ENCODE measurements at places on chromosomes 11 and 22. TPM values are rescaled to one million over a fixed set of nuclear protein-coding genes. Genes with fewer than 3 reads are reported as not detected.

DNA sequence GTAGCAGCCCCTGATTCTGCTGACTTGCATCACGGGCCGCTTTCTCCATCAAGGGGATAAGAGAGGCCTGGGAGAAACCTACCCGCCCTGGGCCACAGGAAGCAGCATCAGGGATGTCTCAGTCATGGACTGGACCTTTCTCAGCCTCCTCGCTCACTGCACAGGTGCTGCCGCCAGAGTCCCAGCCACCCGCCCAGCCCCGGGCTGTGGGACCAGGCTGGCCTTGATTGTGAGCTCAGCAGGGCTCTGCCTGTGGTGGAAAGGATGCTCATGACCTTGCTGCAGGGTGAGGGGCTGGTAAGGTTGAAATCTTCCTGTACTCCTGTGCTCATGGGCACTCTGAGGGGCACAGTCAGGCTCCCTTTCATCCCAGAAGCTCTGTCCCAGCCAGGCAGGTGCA lies 26.0 kb upstream of the GGTLC2 start:
- no peak for DNase-seq
- H3K36me3 ChIP-seq: no peaks in the 10 kb centered on the region

DNA sequence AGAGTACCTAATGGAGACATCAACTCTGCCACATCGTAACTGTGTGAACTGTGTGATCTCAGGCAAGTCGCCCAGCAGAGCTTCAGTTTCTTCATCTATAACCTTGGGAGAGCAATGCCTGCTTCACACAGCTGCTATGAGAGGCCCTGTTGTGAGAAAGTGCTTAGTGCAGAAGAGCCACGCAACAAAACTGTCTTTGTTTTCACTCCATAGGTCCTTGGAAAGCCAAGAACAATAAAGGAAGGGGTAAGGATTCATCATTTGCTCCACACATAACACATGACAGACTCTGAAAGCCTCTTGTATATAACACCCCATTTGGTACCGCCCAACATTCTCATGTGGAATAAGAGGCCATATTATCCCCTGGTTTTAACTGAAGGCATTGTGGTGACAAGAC lies 231.9 kb upstream of the ISX start:
- H3K27me3 ChIP-seq: no peaks in the 10 kb centered on the region
- DNase-seq: peak; percentile 4
- no peak overlapping the region for H3K27ac ChIP-seq
- H3K36me3 ChIP-seq: no peaks in the 10 kb centered on the region
- peaks cover 12% of the 10 kb centered on the region for H3K4me1 ChIP-seq

DNA sequence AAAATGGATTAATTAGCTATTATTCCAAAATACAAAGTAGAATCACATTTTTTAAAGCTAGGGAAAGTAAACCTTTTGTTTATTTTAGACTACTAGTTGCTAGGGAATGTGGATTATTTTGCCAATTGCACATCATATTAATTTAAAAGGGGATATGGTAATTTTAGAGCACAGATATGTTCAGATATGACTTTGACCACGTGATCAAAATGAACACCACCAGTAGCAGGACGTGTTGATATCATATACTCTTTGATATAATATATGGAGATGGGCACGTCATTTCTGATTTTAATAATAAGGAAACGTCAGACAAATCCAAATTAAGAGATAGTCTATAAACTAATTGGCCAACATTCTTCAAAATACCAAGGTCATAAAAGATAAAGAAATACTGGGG lies 1188.3 kb upstream of the CNTN5 start:
- H3K36me3 ChIP-seq: no peaks in the 10 kb centered on the region
- H3K27me3 ChIP-seq: no peaks in the 10 kb centered on the region
- H3K4me1 ChIP-seq: no peaks in the 10 kb centered on the region
- H3K27ac ChIP-seq: no peak overlapping the region
- no peak overlapping the region for H3K4me3 ChIP-seq

The CNGA4 gene
- total RNA-seq: not detected

The SPI1 gene
- not detected for total RNA-seq

- H3K4me1 ChIP-seq: no peaks in the 10 kb centered on the region
- no peak for DNase-seq
Measured at GRCh38 chr11:110859240-110859840, 147.1 kb upstream of the ARHGAP20 start.

GRCh38 chr11:61586792-61587430 lies 6.0 kb upstream of the SYT7 start:
- no peaks in the 10 kb centered on the region for H3K36me3 ChIP-seq

The HBE1 gene
- total RNA-seq: not detected

- no peak overlapping the region for H3K27ac ChIP-seq
- H3K4me1 ChIP-seq: peaks cover 2% of the 10 kb centered on the region
- no peaks in the 10 kb centered on the region for H3K36me3 ChIP-seq
- no peak for DNase-seq
- H3K27me3 ChIP-seq: no peaks in the 10 kb centered on the region
Measured at GRCh38 chr22:23278883-23279675, 98.8 kb downstream of the BCR start.

DNA sequence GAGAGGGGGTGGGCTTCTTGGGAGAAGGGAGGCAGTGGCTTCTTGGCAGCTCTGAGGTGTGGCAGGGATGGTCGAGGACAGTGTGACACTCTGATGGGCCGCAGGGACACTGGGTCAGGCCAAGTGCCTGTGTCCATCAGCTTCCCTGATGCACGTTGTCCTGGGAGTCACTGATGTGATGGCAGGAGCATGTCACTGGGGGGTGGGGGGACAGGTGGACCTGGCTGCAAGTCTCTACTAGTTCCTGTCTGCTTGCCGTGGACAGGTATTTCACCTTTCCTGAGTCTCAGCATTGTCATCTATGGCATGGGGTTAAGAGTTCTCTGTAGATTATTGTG lies 592.9 kb downstream of the TBC1D22A start:
- no peak overlapping the region for H3K27ac ChIP-seq
- DNase-seq: no peak
- H3K4me1 ChIP-seq: no peaks in the 10 kb centered on the region
- H3K27me3 ChIP-seq: no peaks in the 10 kb centered on the region
- no peaks in the 10 kb centered on the region for H3K36me3 ChIP-seq

DNA sequence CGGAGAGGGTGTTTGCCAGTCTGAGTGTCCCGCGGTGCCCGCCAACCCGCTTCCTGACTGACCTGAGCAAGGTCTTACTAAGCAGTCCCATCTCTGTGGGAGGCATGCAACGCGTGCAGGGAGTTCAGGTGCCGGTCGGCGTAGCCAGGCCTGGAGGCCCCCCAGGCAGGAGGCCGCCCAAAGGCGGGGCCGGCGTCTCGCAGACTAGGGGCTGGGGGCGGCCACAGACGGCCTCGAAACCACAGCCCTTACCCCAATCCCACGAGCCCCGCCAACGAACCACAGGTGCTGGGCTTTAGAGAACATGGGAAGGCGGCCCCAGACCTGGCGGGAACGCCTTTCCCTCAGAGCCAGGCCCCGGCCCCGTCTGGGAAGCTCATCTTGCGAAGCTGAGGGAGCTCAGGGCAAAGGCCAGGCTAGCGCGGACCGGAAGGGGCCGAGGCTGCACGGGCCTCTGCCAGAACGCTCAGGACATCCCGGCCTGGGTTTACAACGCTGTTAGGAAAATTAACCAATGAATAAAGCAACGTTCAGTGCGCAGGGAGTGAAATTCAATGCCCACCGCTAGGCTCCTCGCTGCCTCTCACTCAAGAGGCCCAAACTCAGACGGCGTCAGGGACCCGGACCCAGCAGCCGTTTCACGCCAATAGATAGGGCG lies 2.1 kb upstream of the MTFP1 start:
- no peak for DNase-seq
- H3K4me3 ChIP-seq: peak overlapping the region; percentile 55
- H3K36me3 ChIP-seq: no peaks in the 10 kb centered on the region

DNA sequence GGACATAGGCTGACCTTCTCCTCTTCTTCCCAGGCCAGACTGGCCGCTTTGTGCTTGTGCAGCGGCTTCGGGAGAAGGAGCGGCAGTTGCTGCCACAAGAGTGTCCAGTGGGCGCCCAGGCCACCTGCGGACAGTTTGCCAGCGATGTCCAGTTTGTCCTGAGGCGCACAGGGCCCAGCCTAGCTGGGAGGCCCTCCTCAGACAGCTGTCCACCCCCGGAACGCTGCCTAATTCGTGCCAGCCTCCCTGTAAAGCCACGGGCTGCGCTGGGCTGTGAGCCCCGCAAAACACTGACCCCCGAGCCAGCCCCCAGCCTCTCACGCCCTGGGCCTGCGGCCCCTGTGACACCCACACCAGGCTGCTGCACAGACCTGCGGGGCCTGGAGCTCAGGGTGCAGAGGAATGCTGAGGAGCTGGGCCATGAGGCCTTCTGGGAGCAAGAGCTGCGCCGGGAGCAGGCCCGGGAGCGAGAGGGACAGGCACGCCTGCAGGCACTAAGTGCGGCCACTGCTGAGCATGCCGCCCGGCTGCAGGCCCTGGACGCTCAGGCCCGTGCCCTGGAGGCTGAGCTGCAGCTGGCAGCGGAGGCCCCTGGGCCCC lies 1.4 kb downstream of the RASSF7 start:
- H3K27ac ChIP-seq: no peak overlapping the region
- no peaks in the 10 kb centered on the region for H3K36me3 ChIP-seq
- peaks cover 23% of the 10 kb centered on the region for H3K27me3 ChIP-seq
- peaks cover 16% of the 10 kb centered on the region for H3K4me1 ChIP-seq
- DNase-seq: no peak

DNA sequence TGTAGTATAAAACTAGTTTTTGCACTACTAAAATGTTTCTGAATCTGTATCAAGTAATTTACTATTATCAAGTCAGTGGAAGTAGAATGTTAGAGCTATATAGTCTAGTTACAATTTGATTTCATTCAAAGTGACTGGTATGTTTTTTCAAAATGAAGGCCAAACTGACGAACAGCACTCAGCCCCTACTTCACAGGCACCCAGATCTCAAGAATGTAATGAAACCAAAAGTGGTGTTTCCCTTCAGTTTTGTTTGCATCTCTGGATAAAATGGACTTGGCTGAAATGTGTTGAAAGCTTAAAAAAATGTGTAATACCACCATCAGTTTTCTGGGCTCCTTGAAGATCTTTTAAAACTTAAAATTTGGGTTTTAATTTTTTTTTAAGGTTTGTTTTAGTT lies 46.4 kb downstream of the QSER1 start:
- H3K27me3 ChIP-seq: no peaks in the 10 kb centered on the region
- no peak overlapping the region for H3K27ac ChIP-seq
- H3K4me1 ChIP-seq: no peaks in the 10 kb centered on the region

The SYT9 gene
- 5.2 TPM for total RNA-seq

The GRM5 gene
- total RNA-seq: not detected

The TRIM49 gene
- total RNA-seq: not detected

GRCh38 chr11:33016654-33017053 lies 976 bp downstream of the DEPDC7 start:
- no peaks in the 10 kb centered on the region for H3K36me3 ChIP-seq
- H3K27ac ChIP-seq: no peak overlapping the region
- H3K4me3 ChIP-seq: peak overlapping the region; percentile 50
- no peak for DNase-seq
- H3K27me3 ChIP-seq: peaks cover 49% of the 10 kb centered on the region

The LINC01488 gene
- total RNA-seq: 0.09 TPM

The FHIP1B gene
- total RNA-seq: 12.0 TPM

The P2RX6 gene
- 0.36 TPM for total RNA-seq

- peaks cover 18% of the 10 kb centered on the region for H3K4me1 ChIP-seq
- H3K36me3 ChIP-seq: no peaks in the 10 kb centered on the region
- DNase-seq: no peak
- no peak overlapping the region for H3K27ac ChIP-seq
- no peaks in the 10 kb centered on the region for H3K27me3 ChIP-seq
Measured at GRCh38 chr11:102552020-102552419, 21.5 kb upstream of the MMP7 start.

DNA sequence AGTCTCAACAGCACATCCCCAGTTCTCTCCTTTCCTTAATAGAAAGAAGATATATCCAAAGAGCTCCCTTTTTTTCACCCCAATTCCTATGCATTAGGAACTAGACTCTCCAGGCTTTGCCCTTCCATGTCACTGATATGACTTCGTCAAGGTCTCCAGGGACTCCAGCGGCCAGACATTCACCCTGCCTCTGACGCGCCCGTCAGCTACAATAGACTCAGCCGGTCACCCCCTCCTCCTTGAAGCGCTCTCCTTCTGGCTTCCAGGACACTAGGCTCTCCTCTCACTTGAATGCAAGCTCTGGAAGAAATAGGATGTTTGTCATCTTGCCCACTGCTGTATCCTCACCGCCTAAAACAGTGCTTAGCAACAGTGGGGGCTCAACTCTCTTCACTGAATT lies 14.9 kb upstream of the ELFN2 start:
- H3K4me3 ChIP-seq: no peak overlapping the region
- DNase-seq: no peak
- no peaks in the 10 kb centered on the region for H3K36me3 ChIP-seq
- H3K27ac ChIP-seq: no peak overlapping the region

DNA sequence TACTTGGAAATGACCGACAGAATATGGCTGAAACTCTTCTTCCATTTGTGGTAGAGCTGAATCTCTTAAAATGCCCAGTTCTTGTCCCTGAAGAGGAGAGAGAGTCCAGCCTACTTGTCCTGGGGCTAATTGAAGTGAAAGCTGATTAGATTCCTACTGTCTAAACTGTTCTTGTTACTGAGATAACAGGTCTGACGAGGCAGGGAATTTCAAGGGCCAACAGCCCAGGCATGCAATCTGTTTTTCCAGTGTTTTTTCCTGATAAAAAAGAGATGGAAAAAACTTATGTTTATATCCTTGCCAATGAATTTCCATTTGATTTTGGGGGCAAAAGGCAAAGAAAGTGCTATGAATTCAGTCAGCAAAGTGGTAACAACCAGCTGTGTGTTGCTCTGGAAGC lies 195.5 kb downstream of the ETS1 start:
- no peak overlapping the region for H3K4me3 ChIP-seq
- no peak for DNase-seq
- H3K27ac ChIP-seq: no peak overlapping the region
- H3K27me3 ChIP-seq: no peaks in the 10 kb centered on the region
- H3K4me1 ChIP-seq: peaks cover 4% of the 10 kb centered on the region
- no peaks in the 10 kb centered on the region for H3K36me3 ChIP-seq

DNA sequence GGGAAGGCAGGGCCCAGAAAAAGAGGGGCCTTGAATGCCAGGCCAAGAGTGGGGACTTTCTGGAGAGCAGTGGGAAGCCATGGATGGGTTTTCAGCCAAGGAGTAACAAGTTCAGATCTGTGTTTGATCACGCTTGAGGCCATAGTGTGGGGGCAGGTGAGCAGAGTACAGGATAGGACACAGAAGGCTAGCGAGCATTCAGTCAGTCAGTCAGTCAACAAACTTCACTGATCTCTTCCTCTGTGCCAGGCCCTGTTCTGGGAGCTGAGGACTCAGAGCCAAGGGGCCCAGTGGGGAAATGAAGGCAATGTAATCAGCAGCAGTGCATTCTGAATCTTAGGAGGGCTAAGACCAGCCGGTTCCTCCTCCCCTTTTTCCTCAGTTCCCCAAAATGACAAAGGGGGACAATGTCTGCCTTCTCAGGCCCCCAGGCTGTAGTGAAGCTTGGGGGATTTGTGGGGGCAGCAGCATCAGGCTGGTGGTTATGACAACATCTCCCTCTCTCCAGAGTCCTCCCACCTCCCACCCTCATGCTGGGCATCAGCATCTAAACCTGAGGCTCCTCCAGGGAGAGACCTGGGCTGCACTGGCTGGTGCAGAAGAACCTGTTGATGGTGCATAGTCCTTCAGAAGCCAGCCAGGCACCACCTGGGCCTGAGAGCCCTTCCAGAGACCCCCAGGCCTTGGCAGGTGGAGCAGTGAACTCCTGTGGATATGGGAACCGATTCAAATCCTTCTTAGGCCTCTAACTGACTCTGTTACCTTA lies 42.9 kb upstream of the TPBGL start:
- H3K4me1 ChIP-seq: peaks cover 3% of the 10 kb centered on the region
- no peak overlapping the region for H3K27ac ChIP-seq
- H3K4me3 ChIP-seq: no peak overlapping the region
- DNase-seq: no peak
- H3K27me3 ChIP-seq: no peaks in the 10 kb centered on the region

The TNNI2 gene
- total RNA-seq: 1.2 TPM

The EMID1 gene
- total RNA-seq: 17.7 TPM

The CD248 gene
- total RNA-seq: 0.62 TPM

The KCTD14 gene
- 5.3 TPM for total RNA-seq

GRCh38 chr11:134955281-134955680 lies 543.2 kb upstream of the B3GAT1 start:
- no peak overlapping the region for H3K27ac ChIP-seq
- H3K36me3 ChIP-seq: no peaks in the 10 kb centered on the region
- H3K4me1 ChIP-seq: peaks cover 5% of the 10 kb centered on the region
